NCI-H1417 treated with DMSO at 0.1 percent for 48 hours (cell line): ENCODE measurements at places on chromosomes 3 and 15.

DNA sequence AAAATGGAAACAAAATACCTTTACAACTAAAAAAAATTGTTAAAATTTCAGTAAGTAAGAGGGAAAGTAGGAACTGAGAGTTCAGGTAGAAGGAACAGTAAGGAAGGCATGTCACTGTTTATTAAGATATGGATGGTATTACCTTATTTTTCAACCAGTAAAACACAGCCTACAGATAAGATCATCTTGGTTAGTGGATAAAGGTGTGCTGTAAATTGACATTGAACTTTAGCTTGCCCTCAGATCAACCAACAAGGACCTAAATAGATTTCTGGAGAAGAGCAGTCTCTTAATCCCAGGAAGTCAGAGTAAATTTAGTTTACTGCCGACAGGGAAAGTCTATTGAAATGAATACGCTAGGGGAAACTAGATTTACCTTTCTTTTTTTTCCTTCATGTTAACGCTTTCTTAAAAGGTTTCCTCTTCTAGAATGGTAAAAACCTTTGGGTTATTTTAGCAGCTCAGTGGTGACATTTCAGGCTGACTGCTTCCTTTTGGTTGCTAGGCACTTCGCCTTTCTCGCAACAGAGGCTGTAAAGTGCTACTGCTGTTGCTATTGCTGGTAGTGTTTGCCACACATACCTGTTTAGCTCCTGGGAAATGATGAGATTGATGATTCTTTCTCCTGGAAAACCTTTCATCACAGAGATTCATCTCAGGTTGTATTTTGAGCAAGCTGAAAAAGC is 12.9 kb downstream of the DZIP3 start:
- DNase-seq = no peak

DNA sequence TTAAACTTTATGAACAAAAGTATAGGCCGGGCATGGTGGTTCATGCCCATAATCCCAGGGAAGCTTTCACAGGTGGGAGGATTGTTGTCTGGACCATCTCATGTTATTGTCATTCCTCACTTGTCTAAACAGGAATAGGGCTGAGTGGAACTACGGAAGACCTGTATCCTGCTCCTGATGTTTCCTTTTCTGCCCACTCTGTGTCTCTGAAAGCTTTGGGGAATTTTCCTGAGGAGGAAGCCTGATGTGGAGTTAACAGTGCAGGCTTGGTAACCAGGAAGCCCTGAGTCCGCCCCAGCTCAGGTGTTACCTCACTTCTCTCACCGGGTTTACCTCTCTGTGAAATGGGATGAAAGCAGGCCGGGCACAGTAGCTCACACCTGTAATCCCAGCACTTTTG is 2.0 kb upstream of the SS18L2 start:
- DNase-seq = no peak

DNA sequence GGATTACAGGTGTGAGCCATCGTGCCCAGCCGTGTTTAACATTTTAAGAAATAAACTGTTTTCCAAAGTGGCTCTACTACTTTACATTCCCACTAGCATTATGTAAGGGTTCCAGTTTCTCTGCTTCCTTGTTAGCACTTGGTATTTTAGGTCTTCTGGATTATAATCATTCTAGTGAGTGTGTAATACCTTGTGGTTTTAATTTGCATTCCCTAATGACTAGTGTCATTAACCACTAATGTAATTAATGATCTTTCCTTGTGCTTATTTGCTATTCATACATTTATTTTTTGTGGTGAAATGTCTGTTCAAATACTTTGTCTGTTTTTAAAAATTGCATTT is 30.7 kb downstream of the ARIH2 start:
- DNase-seq = no peak

DNA sequence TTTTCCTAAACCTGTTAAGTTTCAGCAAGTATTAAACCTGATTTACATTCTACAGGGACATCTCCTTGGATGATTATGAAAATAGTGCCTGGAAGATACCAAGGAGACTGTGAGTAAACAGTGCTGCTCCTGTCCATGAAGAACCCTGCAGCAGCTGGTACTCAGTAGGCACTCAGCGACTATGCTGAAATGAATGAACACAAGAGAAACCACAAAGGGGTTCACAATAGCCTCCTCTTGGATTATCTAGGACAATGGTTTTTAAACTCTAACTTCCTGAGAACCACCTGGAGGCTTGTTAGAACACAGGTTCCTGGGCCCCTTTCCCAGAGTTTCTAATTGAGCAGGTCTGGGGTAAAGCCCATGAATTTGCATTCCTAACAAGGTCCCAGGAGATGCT is 488.4 kb upstream of the UBE2E2 start:
- DNase-seq = no peak

DNA sequence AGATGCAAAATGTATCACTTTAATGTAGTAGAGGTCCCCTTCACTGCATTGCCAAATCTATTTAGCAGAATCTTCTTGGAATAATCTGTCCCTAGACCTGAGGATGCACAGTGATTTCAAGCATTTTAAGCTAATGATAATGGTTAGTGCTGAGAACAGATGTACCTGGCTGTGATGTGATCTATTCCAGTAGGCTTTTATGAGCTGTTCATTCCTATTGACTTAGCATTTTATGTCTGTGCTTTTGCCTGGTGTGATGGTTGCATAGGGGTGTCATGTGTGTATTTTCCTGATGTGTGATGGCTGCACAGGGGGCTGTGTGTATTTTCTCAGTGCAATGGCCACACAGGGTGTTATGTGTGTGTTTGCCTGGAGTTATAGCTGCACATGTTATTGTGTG is 272.9 kb downstream of the TIGIT start:
- DNase-seq = no peak

- no peak for DNase-seq
Measured at GRCh38 chr3:146157325-146158060, 3.5 kb downstream of the PLOD2 start.

DNA sequence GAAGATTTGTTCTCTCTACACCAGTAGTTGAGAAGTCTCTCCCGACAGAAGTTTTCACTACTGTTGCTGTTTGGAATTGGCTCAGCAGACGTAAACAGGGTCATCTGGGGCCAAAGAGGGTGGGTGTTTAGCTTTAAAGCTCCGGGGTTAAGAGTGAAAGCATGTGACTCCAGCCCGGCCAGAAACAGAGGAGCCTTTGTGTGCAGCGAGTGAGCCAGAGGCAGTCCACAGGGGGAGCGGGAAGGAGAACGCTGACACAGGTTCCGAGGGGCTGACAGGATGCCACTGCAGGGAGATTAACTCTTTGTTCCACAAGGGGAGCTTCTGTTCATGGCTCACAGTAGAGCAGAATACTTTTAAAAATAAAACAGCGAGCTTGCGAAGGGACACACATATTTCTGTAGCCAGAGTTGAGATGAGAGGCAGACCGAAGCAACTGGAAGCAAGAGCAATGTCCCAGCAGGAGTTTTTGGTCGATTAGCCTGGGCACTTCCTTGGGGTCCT is 26.9 kb downstream of the BMF start:
- DNase-seq = no peak

DNA sequence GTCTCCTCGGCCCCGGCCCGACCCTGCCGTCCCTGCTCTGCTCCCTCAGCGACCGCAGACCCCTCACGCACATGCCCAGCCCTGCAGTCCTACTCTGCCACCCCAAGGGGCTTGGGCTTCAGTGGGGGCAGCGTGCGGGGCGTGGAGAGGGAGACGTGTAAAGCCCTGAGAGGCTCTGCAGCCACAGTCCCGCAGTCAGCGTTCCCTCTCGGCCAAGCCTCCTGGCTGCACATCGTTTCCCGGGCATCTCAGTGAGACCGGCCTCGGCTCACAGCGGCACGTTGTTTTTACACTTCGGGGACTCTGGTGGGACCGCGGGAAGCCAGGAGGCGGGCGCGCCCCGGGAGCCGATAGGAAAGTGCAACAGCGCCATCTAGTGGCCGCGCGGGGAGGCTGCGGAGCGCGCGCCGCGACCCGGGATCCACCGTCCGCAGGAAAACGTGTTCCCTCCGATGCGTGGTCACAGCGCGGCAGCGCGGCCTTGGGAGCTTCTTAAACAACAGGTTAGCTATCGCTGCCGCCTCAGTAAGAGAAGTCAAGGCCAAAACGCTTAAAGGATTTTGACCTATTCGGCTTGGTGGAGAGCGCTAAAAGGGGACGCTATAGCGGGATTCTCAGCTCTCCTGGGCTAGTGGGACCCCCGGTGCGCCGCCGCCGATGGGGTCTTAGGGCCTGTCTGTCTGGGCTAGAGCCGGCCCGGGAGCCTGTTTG is 226.8 kb upstream of the IGF1R start:
- DNase-seq = peak; percentile 59

- peak; percentile 69 for DNase-seq
Measured at GRCh38 chr15:67967871-67968431, 86.2 kb upstream of the PIAS1 start.

- DNase-seq = peak; percentile 60
Measured at GRCh38 chr3:152269056-152269830, 514 bp downstream of the MBNL1 start.

DNA sequence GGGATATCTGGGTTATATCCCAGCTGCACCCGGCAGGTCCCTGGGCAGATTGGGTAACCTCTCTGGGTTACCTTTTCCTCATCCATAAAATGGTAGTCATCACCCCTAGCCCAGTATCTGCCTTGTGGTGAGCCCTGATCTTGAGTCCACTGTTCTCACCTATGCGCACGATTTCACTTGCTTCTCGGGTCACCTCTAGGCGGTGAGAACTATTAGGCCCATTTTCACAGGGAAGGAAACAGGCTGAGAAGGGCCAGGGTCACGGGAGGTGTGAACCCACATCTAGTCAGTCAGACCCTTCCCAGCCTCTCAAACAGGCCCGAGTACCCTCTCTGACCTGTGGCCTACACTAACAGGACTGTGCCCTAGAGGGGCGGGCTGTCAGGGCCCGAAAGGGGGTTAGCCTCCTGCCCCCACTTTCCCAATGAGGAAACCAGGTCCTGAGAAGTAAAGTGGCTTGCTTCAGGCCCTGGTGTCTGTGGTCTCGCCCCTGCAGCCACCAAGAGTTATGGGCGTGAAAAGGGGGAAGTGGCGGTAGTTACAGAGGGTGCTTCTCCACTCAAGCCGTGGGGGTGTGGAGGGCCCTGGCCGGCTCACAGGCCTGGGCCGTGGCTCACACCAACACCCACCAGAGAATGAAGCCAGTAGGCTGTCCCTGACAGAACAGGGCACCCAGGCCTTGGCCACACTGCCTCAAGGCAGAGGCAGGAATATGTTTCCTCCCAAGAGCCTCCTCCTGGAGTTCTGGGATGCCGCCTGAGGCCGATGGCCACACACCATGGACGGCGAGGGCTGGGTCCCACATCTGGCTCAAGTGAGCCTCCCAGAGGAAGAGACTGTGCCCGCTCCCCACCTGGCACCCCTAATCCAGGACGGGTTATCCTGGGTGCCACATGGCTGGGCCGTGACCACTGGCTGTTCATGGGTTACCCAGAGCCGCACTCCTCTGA is 19.5 kb downstream of the PSTPIP1 start:
- DNase-seq = no peak

- DNase-seq = no peak
Measured at GRCh38 chr3:8619548-8619947, 25.1 kb downstream of the SSUH2 start.

GRCh38 chr3:67657192-67657591 is 2.8 kb upstream of the SUCLG2 start:
- no peak for DNase-seq

DNA sequence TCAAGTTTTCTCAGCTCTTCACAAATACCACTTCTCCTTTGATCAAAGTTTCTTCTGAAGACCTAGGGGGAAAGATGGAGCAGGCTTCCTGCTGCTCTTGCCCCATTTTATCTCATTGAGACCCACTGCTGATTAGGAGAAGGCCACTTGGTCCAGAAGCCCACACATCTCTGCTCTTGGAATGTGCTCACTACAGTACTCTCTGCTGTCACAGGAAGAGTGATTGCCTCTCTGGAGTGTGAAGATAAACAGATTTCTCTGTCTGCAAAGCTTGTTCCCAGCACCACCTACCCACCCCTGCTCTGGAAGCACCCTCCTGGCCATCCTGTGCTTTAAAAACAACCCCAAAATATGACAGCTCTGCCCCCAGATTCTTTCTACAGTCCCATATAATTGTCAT is 41.3 kb upstream of the PRTG start:
- DNase-seq = no peak

- no peak for DNase-seq
Measured at GRCh38 chr3:112379020-112379690, 46.2 kb downstream of the CD200 start.

DNA sequence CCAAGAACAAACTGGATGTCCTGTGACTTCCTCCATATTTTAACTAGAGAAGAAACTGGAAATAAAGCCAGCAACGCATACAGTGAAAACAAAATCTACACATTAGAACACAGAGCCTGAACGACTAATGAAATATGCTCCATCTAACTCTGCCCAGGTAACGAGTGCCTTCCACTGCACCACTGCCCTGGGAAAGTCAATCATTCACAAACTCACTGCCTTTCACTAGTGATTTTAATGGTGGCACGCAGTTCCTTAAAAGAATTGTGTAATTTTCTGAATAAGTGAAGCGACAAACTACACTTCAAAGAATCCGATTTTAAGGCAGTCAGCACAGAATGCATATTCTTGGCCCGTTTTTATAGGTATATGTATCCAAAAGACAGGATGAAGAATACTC is 416.0 kb downstream of the SHQ1 start:
- no peak for DNase-seq

DNA sequence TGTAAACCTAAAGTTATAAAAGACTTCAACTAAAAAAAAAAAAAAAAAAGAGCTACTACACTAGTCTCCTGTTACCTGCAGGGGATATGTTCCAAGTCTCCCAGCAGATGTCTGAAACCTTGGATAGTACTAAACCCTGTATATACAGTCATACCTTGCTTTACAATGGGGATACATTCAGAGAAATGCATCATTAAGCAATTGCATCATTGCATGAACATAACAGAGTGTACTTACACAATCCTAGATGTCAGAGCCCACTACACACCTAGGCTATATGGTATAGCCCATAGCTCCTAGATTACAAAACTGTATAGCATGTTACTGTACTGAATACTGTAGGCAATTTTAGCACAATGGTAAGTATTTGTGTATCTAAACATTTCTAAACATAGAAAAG is 119.1 kb downstream of the GMPS start:
- no peak for DNase-seq

- DNase-seq = no peak
Measured at GRCh38 chr15:51390966-51391422, 49.5 kb downstream of the GLDN start.

- no peak for DNase-seq
Measured at GRCh38 chr3:134609821-134610431, 40.9 kb downstream of the KY start.

GRCh38 chr3:126459763-126460127 is 15.9 kb downstream of the ZXDC start:
- DNase-seq = no peak

- DNase-seq = no peak
Measured at GRCh38 chr15:85404176-85404917, 23.9 kb downstream of the AKAP13 start.
